ENCODE measurements at places on chromosomes 11 and 22.

- no peak for DNase-seq
Observed at GRCh38 chr22:17732251-17732854, 41.9 kb downstream of the BID start.

DNA sequence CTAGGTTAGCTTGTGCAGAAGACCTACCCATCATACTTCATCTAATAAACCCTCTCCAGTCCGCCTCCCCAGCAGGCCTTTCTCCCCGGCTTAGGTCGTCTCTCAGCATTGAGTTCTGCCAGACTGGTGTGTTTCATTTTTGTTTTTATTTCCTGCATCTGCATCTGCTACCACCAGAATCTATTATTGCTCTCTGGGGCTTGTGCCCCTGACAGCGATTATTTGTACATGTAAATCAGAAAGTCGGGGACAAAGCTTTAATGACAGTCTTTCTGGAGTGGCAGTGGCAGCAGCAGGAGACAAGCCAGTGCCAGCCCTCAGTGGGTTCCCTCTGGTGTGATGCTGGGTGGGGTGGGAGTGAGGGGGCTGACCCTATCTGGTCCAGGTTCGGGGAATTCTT, 127.5 kb downstream of the PKNOX2 start:
- no peak for DNase-seq

GRCh38 chr11:32892355-32893092, at the start of gene QSER1:
TSS of gene QSER1 (plus strand) at chr11:32892811. CDS start at chr11:32893126, 315 bp downstream.
- peak; percentile 78 for DNase-seq

DNA sequence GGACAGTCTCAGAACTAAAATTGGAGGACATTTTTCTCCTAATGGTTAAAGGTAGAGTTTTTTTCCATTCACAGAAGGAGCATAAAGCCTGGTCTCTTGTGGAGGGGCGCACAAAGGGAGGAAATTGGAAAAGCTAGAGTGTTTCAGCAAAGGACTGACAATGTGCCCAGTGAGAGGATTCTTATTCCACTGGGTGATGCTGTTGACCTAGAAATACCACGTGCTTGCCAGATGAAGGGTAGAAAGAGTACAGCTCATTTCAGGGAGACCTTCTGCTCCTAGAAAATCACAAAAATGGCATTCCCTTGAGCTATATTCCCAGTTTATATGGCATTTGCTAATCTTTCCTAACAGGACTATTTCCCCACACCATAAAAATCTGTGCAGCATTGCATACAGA, 21.1 kb downstream of the MS4A6E start:
- DNase-seq: no peak

DNA sequence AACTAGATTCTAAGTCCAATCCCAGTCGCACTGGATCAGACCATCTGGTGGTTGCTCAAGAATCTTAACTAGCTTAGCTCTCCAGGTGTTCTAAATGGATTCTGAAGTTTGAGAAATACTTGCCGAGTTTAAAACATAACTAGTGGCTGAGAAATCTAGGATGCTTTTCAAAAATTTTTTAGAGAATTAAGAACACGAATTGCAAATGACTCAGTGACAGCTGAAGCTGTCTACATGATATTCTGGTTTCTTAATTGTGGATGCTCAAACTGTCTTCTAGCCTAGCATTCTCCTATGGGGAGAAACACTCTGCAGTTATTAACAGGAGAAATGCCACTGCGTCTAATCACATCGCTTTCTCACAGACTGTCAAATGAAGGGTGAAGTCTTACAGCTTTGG, 20.2 kb upstream of the TP53AIP1 start:
- DNase-seq: no peak

- DNase-seq: no peak
Observed at GRCh38 chr11:96357794-96358193, 14.8 kb upstream of the MAML2 start.

DNA sequence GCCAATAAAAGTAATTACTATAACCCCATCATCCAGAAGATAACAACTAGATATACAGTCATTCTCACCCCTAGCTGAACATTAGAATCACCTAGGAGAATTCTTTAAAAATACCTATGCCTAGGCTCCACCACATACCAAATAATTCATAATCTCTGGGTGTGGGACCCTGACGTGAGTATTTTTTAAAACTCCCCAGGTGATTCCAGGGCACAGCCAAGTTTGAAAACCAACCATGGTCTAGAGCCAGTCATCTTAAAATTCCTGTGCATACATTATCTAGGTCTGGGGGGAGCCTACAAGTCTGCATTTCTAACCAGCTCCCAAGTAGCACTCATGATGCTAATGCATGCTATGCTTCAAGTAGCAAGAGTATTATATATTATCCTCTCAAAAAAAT, 281.0 kb upstream of the MTNR1B start:
- DNase-seq: no peak

GRCh38 chr11:15774388-15774939, 581.9 kb downstream of the SOX6 start:
- DNase-seq: no peak

GRCh38 chr11:5257296-5257695, 2.7 kb upstream of the HBG2 start:
- DNase-seq: no peak

DNA sequence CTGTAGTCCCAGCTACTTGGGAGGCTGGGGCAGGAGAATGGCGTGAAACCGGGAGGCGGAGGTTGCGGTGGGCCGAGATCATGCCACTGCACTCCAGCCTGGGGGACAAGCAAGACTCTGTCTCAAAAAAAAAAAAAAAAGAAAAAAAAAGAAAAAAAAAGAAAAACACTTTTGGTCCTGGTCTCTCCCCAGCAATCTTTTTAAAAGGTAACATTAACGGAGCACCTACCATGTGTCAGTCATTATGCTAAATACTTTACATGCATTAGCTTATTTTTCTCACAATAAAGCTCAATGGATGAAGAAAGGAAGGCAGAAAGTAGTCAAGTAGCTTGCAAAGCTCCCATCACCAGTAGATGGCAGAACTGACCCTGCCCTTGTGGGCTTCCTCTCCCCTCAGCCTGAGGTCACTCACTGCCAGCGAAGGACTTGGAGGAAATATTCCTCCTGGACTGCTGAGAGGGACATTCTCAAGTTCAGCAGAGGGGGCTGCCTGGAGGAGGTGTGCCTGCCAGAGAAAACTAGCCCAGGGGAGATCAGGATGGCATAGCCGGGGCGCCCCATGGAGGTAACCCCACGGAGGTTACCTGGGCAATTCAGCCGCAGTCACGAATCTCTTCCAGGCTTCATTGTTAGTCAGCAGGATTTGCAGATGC, 15.5 kb downstream of the APOL3 start:
- DNase-seq: no peak

- peak; percentile 65 for DNase-seq
Observed at GRCh38 chr11:124920870-124921609, 2.0 kb downstream of the HEPN1 start.

- no peak for DNase-seq
Observed at GRCh38 chr11:37916331-37916730, 1318.3 kb upstream of the RAG2 start.

DNA sequence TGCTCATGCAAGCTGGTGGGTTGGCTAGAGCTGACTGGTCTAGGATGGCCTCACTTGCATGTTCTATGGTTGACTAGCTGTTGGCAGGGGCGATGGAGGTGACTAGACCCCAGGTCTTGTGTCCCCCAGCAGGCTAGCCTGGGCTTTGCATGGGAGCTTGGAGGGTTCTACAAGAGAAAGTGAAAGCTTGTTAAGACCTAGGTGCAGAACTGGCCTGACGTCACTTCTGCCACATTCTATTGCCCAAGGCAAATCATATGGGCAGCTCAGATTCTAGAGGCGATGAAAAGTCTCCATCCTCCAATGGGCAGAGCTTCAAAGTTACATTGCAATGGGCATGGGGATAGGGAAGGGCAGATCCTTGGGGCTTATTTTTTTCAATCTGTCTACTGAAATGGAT, 170.9 kb downstream of the MIAT start:
- DNase-seq: no peak

GRCh38 chr22:37215890-37216289, 3.6 kb upstream of the SSTR3 start:
- no peak for DNase-seq

DNA sequence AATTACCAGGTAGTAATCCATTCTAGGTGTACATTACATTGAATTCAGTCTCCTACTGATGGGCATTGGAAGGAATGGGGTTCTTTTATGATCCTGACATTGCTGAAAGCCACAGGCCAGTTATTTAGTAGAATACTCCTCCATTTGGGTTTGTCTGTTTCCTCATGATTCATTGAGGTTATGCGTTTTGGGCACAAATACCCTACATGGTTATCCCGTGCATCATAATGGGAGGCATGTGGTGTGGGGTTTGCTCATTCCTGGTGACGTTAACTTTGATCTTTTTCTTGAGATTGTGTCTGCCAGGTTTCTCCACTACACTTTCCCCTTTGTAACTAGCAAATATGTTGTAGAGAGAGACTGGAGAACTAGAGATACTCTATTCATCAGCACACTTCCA, 5.5 kb downstream of the FOLR3 start:
- no peak for DNase-seq

GRCh38 chr11:61711498-61711897, 31.3 kb downstream of the DAGLA start:
- DNase-seq: no peak

GRCh38 chr22:30826670-30827355, 132.1 kb downstream of the OSBP2 start:
- DNase-seq: no peak

DNA sequence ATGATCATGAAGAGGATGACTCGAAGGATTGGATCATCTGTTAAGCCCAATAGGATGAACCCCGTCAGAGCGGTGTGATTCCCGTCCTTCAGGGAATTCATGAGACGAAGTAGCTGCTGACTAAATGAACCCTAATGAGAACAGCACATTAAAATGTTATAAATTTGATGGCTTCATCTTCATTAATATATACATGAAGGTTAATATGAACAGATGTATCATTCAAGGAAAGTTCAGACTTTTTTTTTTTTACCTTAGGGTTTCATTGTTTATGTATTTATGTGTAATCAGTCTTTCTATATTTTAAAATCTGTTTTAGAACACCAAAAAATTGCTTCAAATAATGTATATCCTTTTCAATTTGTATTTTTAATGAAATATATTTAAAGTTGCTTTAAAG, at the start of gene OR5P2:
TSS of gene OR5P2 (minus strand) at position 101 of the 400 bp plus-strand sequence. CDS start at position 101, 0 bp downstream.
- no peak for DNase-seq

- DNase-seq: no peak
Observed at GRCh38 chr11:57792870-57793269, 31.3 kb downstream of the CTNND1 start.

- peak; percentile 89 for DNase-seq
Observed at GRCh38 chr11:130762638-130763037, 153.6 kb downstream of the SNX19 start.

- no peak for DNase-seq
Observed at GRCh38 chr22:26460202-26460601, 23.4 kb downstream of the HPS4 start.

DNA sequence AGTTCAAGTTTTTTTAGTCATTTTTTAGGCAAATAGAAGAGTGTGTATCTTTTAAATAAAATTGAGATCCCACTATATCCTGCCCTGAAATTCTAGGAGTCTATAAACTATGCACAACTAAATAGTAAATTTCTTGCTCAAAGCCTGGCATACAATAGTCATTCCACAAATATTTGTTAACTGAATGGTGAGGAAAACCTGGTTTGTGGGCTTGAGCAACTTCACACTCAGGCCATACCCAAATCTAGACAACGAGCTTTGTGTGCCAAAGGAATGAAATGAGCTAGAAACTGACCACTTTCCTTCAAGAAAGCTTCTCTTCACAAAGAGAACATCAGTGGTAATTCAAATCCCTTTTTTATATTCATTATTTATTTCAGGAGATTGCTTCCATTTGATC, 39.6 kb upstream of the AMOTL1 start:
- no peak for DNase-seq

DNA sequence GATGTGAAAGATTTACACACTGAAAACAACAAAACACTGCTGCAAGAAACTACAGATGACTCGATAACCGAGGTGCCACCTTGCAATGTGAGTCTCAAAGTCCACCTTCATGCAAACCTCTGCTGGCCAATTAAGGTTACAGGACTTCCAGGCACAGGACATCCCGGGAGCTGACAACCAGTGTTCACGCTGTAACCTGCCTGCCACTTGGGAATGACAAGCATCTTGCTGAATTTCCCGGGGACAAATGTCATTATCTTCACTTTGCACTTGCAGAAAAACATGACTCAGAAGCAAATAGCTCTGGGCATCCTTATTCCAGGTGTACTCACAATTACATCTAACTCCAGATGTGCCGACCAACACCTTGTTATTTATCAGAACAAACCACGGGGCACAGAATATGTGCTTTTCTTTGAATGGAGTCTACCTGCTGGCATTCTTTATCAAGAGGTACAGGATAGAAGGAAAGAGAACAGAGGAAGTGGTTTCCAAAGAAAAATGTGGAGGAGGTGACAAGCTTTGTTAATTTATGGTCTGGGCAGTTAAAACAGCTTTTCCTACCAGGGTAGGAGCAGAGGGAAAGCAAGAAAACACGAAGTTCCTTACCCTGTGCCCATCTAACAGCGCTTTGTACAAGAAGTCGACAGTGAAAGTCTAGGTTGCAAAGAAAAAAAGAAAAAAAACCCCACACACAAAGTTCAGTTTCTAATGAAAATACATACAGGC, 72.3 kb downstream of the SHANK2 start:
- no peak for DNase-seq

GRCh38 chr11:61141601-61142028, 19.6 kb downstream of the VPS37C start:
- DNase-seq: peak; percentile 90

- DNase-seq: no peak
Observed at GRCh38 chr11:87265132-87265531, 227.4 kb downstream of the TMEM135 start.

DNA sequence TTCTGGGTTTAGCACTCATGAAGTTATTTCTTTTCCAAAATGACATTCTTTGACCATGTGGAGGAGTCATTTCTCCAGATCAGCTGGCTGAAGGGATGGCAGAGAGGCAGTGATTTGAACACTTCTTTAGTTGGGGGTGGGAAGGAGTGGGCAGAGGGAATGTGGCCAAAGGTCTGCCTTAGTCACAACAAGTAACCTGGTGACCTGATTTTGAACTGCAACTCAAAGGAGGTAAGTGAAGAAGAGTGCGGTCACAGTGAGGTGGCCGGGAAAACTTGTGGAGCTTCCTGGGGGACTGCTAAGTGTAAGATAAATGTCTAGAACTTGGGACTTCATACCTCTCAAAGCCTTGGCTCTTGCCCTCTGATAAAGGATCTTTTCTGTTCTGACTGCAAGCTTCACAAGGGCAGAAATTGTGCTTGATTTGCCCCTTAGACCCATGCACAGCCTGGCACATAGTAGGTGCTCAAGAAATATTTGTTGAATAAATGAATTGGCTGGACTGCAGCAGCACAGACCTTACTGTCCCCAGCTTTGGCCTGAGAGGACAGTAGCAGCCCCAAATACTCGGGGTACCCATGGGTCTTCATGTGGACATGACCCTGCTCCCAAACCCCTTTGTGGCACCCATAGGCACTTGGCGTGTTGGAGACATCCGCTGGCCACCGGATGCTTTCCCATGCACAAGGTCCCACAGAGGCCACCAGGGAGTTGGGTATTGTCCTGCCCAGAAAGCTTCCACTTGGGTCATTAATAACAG, 99.0 kb upstream of the ALX4 start:
- DNase-seq: no peak
